ENCODE measurements at places on chromosomes 7 and 10.

DNA sequence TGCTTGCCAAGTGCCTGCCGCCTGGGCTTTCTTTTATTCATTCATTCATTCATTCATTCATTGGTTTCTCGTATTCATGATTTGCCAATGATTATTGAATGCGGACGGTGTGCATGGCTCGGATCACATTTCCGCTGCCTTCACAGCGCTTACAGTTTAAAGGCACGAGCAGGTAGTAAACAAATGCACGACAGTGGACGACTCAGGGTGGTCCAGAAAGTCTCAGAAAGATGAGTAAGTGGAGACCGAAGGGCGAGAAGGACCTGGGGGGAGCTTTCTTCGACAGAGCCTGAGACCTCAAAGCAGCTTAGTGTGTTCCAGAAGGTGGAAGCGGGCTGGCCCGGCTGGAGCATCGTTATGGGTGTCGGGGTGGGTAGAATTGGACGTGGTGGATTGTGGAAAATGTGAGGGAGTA lies 506 bp downstream of the MCM10 start:
- DNase-seq: no peak

DNA sequence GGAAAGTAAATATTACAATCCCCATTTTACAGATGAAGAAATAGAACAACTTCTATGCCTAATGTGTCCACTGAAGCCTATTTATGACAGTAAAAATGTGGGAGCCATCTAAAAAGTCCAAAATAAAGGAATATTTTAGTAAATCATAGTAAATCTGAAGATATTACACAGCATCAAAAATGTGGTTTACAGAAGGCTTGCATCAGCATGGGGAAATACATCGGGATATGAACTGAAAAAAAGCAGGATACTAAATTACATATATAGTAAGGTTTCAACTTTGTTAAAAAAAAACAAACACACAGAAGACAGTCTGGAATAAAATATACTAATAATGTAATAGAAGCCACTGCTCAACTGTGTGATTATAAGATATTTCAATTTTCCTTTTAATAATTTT lies 20.8 kb downstream of the CPA1 start:
- DNase-seq: no peak

DNA sequence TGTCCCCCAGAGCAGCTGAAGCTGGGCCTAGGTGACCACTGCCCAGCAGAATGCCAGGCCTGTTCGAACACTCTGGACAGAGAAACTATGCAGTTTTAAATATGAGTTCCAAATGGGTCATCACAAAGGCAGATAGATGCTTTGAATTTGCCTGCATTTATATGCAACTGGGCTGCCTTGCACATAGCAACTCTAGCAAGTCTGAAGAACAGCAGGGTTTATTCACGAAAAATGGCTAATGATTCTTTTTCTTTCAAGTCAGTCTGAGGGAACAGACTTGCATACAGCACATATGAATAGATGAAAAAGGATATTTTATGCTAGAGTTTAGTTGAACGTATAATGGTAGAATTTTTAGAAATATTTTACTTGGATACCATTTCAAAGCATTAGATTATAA lies 68.5 kb downstream of the SLC35B4 start:
- DNase-seq: no peak

DNA sequence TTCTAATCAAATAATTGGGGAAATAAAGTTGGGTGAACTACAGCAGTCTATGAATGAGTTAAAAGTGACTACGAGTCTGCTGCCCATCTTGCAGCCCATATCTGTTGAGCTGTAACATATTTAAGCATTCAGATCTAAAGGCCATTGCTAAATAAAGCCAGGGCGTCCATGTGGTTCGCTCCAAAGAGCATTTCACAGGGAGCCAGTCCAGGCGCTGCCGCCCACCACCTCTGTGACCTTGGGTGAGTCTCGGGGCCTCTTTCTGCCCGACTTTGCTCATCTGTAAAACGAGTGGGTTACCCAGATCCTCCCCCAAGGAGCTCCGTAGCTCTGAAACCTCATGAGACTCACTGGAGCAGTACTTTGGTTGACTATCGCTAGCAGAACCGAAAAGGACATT lies 223.1 kb downstream of the CUX1 start:
- DNase-seq: no peak

- no peak for DNase-seq
Observed at GRCh38 chr10:12419262-12419847, 70.0 kb downstream of the CAMK1D start.

DNA sequence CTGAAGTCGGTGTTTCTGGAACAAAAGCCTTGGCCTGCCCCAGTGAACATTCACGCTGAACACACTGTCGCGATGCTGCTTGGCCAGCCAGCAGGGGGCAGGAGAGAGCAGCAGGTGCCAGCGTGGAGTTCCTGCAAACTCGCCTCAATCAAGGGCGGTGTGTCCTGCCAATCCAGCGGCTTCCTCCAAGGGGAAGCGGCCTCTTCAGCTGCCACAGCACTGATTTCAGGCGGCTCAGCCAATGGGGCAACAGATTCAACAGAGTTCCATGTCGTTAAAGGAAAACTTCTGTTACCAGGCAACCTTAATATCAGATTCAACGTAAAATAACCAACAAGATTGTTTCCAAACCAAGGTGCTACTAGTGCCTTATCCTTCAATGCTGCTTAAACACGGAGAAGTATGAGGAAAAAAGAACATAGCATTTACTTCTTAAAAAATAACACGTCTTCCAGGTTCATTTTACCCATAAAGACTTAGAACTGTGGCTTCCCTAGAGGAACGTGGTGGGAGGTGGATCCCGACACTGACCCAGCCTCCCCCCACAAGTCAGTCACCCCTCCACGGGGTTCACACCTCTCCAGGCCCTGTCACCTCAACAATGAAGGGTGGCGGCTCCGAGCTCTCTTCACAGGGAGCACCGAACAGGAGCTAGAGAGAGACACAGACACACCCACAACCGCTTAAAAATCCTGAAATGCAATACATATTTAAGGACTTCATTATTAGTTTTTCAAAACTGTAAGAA lies 178.2 kb downstream of the DIP2C start:
- DNase-seq: peak; percentile 75

GRCh38 chr10:116476461-116476860 lies 48.8 kb downstream of the PNLIPRP3 start:
- no peak for DNase-seq

- DNase-seq: no peak
Observed at GRCh38 chr7:30201161-30201666, 66.4 kb downstream of the MTURN start.

GRCh38 chr10:93850031-93851015 lies 43.5 kb upstream of the SLC35G1 start:
- no peak for DNase-seq

- DNase-seq: no peak
Observed at GRCh38 chr7:157574120-157574825, 237.5 kb downstream of the DNAJB6 start.

- DNase-seq: no peak
Observed at GRCh38 chr7:159109653-159110035, 35.0 kb downstream of the VIPR2 start.

GRCh38 chr7:158256091-158256816 lies 331.4 kb downstream of the PTPRN2 start:
- DNase-seq: no peak

DNA sequence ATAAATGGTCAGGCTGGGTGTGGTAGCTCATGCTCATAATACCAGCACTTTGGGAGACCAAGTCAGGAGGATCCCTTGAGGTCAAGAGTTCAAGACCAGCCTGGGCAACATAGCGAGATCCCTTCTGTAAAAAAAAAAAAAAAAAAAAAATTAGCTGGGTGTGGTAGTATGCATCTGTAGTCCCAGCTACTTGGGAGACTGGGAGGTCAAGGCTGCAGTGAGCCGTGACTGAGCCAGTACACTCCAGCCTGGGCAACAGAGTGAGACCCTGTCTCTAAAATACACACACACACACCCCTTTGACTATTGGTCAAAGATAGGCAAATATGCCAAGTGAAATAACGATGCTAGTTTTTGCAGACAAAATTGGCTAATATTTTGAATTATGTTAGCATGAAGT lies 80.6 kb downstream of the IGF2BP3 start:
- DNase-seq: no peak

GRCh38 chr7:116779931-116780330 lies 82.5 kb upstream of the CAPZA2 start:
- DNase-seq: no peak

DNA sequence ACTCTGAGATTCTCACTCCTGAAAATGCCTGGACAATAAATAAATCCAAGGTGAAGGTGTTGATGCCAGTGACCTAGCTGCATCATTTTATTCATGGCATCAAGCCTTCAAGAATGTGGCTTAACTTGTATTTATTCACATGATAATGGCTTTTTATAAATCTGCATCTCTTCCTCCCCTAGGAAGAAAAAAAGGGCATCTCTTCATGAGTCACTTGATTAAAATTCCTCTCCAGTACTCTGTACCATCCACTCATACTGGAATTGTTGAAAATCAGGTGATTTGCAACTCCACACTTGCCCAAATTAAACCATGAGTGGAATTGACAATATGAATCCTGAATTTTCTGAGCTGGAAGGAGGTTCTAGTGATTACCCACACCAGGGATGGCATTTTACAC lies 30.2 kb downstream of the PTPRE start:
- no peak for DNase-seq

DNA sequence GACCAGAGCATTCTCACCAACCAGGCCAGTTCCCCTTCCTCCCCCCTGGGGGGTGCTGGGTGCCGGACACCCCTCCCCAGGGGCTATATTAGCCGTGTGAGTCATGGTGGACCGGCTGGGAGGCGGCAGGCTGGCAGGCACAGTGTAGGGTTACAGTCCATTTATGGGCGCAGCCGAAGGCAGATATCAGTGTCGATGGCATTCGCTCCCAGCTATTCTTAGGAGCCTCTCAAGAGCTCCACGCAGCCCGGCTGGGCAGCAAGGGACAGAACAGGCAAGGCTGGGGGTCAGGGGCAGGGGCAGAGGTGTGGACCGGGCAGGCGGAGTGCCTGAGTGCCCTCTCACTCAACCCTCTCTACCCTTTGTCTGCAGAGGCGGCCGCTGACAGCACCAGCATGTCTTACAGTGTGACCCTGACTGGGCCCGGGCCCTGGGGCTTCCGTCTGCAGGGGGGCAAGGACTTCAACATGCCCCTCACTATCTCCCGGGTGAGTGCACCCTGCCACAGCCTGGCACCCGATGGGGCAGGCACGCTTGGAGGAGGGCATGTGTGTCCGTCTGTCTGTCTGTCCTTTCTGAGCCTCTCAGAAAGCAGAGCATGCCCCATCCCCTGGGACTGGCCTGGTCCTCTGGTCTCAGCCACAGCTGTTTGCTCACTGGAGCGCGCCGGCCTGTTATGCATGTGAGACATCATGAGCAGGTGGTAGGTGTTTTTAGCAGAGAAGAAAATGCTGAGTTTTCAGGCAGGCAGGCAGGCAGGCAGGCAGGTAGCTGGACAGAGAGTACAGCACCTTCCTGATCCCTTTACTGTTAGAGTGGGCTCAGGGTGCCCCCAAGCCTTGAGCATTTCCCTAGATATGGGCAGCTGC lies at the start of gene LDB3:
Gene LDB3 (plus strand): TSS at position 215 of the 869 bp plus-strand sequence. CDS start 181 bp downstream, at position 396.
- DNase-seq: no peak

GRCh38 chr10:104574427-104574826 lies 66.7 kb upstream of the SORCS3 start:
- no peak for DNase-seq

- no peak for DNase-seq
Observed at GRCh38 chr10:224571-224970, 89.3 kb downstream of the ZMYND11 start.

DNA sequence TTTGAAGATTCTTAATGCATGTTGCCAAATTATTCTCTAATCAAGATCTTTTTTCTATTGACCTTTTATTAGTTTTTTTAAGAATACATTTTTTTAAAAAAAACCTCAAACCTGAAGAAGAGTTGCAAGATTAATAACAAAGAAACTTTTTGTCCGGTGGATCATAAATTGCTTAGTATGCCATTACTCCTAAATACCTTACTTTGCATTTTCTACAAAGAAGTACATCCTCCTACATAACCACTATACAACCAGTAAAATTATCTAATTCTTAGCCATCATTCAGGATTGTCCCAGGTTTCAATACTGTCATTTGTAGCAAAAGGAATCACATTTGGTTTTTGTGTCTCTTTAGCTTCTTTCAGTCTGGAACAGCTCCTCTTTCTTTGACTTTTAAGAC lies 77.9 kb downstream of the SRI start:
- no peak for DNase-seq

- no peak for DNase-seq
Observed at GRCh38 chr10:73247509-73248258, 629 bp upstream of the DNAJC9 start.

GRCh38 chr7:42029405-42029804 lies 207.6 kb downstream of the GLI3 start:
- DNase-seq: no peak

GRCh38 chr7:131501930-131502685 lies 54.3 kb downstream of the PODXL start:
- DNase-seq: no peak

GRCh38 chr10:102615361-102615760 lies 28.9 kb upstream of the TRIM8 start:
- no peak for DNase-seq

DNA sequence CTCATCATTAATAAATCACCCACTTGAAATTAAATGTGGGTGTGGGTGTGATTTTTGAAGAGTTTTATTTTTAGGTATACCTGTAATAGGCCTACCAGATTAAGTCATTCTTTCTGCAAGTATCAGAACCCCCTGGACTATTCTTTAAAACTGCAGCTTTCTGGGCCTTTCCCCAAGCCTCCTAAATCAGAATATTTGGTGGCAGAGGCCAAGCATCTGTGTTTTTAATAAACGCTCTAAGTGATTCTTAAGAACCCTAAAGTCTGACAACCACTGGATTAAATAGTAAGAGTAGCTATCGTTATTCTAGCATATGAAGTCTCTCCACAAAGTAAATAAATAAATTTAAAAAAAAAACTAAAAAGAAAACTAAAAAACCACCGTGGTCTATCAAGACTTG lies 703.0 kb upstream of the NRP1 start:
- DNase-seq: no peak

DNA sequence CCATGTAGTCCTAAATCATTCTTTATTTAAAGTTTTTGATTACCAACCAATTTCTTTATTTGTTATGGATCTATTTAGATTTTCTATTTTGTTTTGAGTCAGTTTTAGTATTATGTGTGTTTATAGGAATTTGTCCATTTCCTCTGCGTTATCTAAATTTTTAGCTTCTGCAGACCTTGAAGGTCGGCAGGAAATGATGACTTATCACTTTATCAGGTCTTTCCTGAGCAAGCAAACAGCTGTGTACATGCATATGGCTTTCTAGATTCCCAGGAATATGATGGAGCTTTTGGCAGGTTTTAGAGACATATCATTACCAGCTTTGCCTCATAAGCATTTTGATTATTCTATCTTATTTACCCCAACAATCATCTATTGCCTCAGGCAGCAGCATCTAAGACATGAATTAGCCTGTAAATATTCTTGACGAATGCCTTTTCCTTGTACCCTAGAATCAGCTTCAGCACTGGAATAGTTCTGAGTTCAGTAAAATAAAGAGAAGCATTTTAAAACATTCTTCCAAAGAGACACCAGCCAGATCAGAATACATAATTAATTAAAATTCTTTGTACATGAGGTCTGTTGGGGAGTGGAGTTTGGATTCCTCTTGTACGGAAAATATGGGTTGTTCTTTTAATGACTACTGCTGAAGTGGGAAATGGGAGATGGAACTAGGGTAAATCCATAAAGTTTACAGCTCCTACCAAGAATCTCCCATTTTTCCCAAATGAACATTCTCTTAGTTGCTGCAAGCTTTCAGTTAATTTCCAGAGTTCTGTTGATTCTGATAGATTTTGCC lies 408.8 kb upstream of the SEMA3C start:
- DNase-seq: no peak

GRCh38 chr7:102260856-102261255 lies 25.8 kb upstream of the SH2B2 start:
- DNase-seq: no peak

GRCh38 chr7:149500910-149501309 lies 3.3 kb upstream of the ZNF746 start:
- DNase-seq: no peak

Data from renal cortex interstitium (tissue), 15 donors.